IMR-90 (cell line): ENCODE measurements at places on chromosomes 13 and 19. TPM values are rescaled to one million over a fixed set of nuclear protein-coding genes. Genes with fewer than 3 reads are reported as not detected.

DNA sequence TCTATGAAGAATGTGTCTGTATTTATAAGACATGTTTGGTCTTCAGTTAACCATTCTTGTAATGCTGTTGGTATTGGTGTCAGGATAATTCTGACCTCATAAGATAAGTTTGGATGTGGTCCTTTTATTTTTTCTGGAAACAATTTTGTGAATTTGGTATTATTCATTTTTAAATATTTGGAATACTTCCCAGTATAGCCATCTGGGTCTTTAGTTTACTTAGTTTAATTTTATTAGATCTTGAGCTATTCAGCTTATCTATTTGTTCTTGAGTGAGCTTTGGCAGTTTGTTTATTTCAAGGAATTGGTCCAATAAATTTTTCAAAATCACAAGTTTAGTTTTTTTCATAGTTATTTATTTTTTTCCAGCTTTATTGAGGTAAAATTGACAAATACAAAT, 335.4 kb upstream of the PCDH20 start:
- no peak overlapping the region for H3K4me3 ChIP-seq
- no peaks in the 10 kb centered on the region for H3K4me1 ChIP-seq
- no peaks in the 10 kb centered on the region for H3K27me3 ChIP-seq
- no peak overlapping the region for H3K27ac ChIP-seq
- DNase-seq: no peak

GRCh38 chr13:48798180-48798579, 144.5 kb downstream of the CYSLTR2 start:
- no peak for DNase-seq
- H3K4me1 ChIP-seq: peaks cover 4% of the 10 kb centered on the region; the same call in 1 of the 2 replicates
- H3K27me3 ChIP-seq: no peaks in the 10 kb centered on the region

DNA sequence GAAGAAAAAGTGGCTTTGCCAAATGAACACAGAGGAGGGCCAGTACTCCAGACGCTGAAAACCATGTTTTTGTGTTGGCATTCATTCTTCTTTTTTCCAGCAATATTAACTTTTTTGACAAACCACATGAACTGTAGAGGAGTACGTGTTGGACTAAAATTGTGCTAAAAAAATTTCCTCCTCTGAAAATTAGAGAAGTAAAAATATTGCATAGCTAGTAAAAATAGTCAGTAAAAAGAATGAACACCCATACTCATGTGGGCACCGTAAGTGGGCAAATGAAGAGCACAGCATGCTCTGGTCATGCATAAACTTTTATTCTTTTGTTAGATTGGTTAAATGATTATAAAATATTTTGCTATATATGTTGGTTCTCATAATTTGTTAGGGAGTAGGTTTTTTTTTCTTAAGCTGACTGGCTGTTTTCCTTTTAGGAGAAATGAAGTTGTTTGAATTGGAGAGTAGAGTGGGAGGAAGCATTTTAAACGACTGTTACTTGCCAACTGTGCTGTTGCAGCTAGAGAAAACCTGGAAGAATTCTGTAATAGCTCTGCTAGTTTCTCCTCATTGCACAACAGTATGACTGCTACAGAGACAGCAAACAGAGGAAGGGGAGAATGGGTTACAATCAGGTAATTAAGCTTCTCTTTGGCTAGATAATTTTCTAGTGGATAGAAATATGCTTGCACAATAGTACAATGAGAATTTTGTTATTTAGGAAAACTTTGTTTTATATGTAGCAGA, 222.4 kb downstream of the KCTD12 start:
- no peak overlapping the region for H3K27ac ChIP-seq
- H3K36me3 ChIP-seq: no peaks in the 10 kb centered on the region
- no peaks in the 10 kb centered on the region for H3K4me1 ChIP-seq
- peak; percentile 17 for DNase-seq

DNA sequence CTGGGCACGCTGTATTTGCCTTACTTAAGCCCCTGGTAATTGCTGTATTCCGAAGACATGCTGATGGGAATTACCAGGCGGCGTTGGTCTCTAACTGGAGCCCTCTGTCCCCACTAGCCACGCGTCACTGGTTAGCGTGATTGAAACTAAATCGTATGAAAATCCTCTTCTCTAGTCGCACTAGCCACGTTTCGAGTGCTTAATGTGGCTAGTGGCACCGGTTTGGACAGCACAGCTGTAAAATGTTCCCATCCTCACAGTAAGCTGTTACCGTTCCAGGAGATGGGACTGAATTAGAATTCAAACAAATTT, 676 bp downstream of the BRCA2 start:
- H3K27me3 ChIP-seq: no peaks in the 10 kb centered on the region
- peak overlapping the region; percentile 74 for H3K27ac ChIP-seq
- peak overlapping the region; percentile 64 for H3K4me3 ChIP-seq

GRCh38 chr19:11560404-11561051, 1.5 kb upstream of the ELOF1 start:
- peak; percentile 84 for DNase-seq
- H3K4me3 ChIP-seq: no peak overlapping the region
- H3K4me1 ChIP-seq: no peaks in the 10 kb centered on the region
- H3K27ac ChIP-seq: no peak overlapping the region
- no peaks in the 10 kb centered on the region for H3K27me3 ChIP-seq

DNA sequence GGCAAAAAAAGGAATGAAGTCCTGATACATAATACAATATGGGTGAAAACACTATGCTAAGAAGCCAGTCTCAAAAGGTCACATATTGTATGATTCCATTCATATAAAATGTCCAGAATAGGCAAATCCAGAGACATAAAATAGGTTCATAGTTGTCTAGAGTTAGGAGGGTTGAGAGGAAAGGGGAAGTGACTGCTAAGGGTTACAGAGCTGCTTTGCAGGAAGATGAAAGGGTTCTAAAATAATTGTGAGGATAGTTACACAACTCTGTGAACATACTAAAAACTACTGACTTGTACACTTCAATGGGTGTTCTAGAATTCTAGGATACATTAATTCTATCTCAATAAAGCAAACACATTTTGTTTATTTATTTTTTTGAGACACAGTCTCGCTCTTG, 25.7 kb downstream of the CAB39L start:
- no peak overlapping the region for H3K4me3 ChIP-seq
- no peaks in the 10 kb centered on the region for H3K36me3 ChIP-seq
- DNase-seq: no peak
- H3K27ac ChIP-seq: no peak overlapping the region

DNA sequence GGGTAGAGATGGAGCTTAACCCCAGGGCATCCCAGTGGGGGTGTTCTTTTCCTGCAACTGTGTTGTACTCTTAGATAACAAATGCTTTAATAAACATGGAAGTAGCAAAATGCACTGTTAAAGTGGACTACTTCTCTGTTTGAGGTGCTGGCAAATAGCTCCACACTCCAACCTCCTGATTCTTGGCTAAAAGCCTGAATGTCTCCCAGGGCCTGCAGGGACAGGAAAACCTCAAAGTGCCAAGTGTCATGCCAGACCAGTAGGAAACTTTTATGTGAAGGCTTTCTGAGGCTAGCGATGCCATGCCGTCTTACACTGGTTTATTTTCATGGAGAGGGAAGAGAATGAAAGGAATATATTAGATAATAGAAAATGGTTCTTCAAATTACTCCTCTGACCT, 6.8 kb downstream of the FREM2 start:
- H3K27me3 ChIP-seq: no peaks in the 10 kb centered on the region
- no peaks in the 10 kb centered on the region for H3K36me3 ChIP-seq
- DNase-seq: no peak
- no peaks in the 10 kb centered on the region for H3K4me1 ChIP-seq
- H3K4me3 ChIP-seq: no peak overlapping the region

DNA sequence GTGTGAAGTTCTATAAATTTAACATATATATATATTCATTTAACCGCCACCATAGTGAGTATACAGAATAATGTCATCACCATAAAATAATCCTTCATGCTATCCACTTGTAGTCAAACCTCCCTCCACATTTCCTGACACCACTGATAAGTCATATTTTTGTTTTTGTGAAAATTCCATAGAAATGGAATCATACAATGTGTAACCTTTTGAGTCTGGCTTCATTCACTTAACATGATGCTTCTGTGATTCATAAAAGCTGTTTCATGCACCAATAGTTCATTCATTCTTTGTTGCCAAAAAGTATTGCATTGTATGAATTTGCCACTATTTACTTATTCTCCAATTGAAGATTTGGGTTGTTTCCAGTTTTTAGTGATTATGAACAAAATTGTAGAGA, 497.5 kb upstream of the PCDH20 start:
- no peak overlapping the region for H3K27ac ChIP-seq
- no peaks in the 10 kb centered on the region for H3K4me1 ChIP-seq
- no peaks in the 10 kb centered on the region for H3K36me3 ChIP-seq
- no peak overlapping the region for H3K4me3 ChIP-seq
- no peak for DNase-seq
- H3K27me3 ChIP-seq: no peaks in the 10 kb centered on the region

DNA sequence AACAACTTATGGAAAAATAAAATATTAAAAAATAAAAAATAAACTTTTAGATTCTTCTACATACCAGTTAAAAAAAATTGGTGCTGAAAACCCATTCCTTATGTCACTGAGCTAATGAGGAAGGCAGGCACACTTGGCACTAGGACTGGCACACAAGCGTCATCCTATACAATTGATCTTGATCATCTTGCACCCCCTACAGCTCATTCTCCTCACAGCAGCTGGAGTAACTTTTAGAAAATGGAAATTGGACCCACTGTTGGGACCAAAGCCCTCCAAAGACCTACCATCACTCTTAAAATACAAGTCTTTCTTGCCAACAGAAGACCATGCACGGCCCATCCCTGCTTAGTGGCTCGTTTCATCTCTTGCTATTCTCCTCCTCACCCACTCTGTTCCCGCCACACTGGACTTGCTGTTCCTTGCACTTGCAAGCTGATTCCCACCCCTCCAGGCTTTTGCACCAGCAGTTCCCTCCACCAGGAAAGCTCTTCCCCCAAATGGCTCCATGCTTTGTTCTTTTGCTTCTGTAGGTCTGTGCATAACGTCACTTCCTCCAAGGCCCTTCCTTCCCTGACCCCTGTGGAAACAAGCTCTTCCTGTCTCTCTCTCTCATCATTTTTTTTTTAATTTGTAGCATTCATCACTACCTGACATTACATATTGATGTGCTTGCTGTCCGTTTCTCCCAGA, 11.6 kb downstream of the CTU1 start:
- no peak for DNase-seq
- H3K4me1 ChIP-seq: peaks cover 3% of the 10 kb centered on the region; the same call in 1 of the 2 replicates
- no peaks in the 10 kb centered on the region for H3K27me3 ChIP-seq
- no peak overlapping the region for H3K4me3 ChIP-seq

- H3K36me3 ChIP-seq: no peaks in the 10 kb centered on the region
- no peak overlapping the region for H3K27ac ChIP-seq
- no peak for DNase-seq
- no peak overlapping the region for H3K4me3 ChIP-seq
- H3K4me1 ChIP-seq: no peaks in the 10 kb centered on the region
These were observed 1011.0 kb upstream of the MIR17HG start for GRCh38 chr13:90336507-90336906.

GRCh38 chr19:46944918-46945628, 74.6 kb upstream of the NPAS1 start:
- peaks cover 11% of the 10 kb centered on the region for H3K4me1 ChIP-seq
- no peak overlapping the region for H3K27ac ChIP-seq
- DNase-seq: peak; percentile 70
- H3K4me3 ChIP-seq: no peak overlapping the region; the same call in 1 of the 2 replicates

CCNA1 gene
- total RNA-seq: not detected in 2 replicates

TUBA3C gene
- total RNA-seq: not detected in 2 replicates

DNA sequence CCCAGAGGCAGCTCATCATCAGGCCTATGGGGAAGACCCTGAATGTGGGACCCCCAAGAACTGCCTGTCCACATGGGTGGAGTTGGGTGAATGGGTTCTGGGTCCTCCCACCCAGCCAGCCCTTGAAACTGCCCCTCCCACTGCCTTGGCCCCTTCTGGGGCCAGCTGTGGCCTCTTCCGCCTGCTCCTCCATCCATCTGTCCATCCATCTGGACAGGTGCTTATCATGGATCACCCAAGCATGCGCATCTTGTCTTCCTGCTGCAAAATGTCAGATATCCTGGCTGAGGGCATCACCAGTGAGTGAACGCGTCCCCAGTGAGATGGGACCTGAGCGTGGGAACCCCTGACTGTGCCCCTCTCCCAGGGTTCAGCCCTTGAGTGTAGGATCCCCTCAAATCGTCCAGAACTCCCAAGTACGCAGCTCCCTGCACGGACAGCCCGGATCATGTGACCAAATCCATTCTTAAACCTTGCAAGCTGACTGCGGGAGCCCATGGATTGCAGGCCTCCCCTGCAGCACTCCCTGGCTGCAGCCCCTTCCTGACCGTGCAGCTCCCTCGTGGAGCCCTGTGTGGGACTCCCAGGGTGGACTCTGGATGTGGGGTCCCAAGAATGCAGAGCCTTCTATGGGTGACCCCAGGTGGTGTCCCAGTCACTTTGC, 2.0 kb downstream of the STXBP2 start:
- DNase-seq: no peak
- no peaks in the 10 kb centered on the region for H3K4me1 ChIP-seq
- peaks cover 14% of the 10 kb centered on the region; the same call in 1 of the 2 replicates for H3K27me3 ChIP-seq
- H3K36me3 ChIP-seq: no peaks in the 10 kb centered on the region
- H3K4me3 ChIP-seq: no peak overlapping the region

GRCh38 chr19:5282901-5283300, 57.7 kb downstream of the PTPRS start:
- H3K4me3 ChIP-seq: no peak overlapping the region
- peaks cover 36% of the 10 kb centered on the region for H3K36me3 ChIP-seq
- no peaks in the 10 kb centered on the region for H3K27me3 ChIP-seq
- H3K27ac ChIP-seq: no peak overlapping the region
- DNase-seq: no peak
- peaks cover 3% of the 10 kb centered on the region; the same call in 1 of the 2 replicates for H3K4me1 ChIP-seq

ZNF708 gene
- total RNA-seq: 4.7 and 7.2 TPM in 2 replicates

LSR gene
- total RNA-seq: 0.18 and 0.28 TPM in 2 replicates

- H3K4me1 ChIP-seq: peaks cover 30% of the 10 kb centered on the region
- H3K27me3 ChIP-seq: no peaks in the 10 kb centered on the region
- H3K36me3 ChIP-seq: peaks cover 12% of the 10 kb centered on the region
- H3K27ac ChIP-seq: peak overlapping the region; percentile 17; the same call in 1 of the 2 replicates
- no peak for DNase-seq
These were observed 47.5 kb upstream of the RNF113B start for GRCh38 chr13:98224557-98224956.

GNA15 gene
- total RNA-seq: 0.18 and 0.28 TPM in 2 replicates

PSG6 gene
- 0.18 TPM in 1 of 2 replicates, not detected in the other for total RNA-seq

DNA sequence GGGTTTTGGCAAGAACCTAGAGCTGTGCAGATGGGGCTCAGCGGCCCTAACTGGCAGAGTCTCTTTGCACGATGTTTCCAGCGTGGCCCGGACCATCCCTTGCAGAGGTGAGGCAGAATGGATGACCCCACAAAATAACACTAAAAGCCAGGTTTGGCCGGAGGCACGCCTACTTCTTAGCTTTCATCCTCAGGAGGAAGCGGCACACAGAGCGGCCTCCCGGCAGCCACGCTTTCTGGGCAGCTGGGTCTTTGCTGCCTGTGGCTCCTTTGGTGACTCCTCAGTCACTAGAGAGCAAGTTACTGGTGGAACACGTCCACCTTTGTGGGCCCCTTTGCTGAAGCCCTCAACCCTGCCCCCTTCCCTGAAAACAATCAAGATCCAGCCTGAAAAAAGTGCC, 25.2 kb downstream of the TEX29 start:
- no peak overlapping the region for H3K27ac ChIP-seq
- no peaks in the 10 kb centered on the region for H3K36me3 ChIP-seq
- H3K27me3 ChIP-seq: no peaks in the 10 kb centered on the region
- no peak for DNase-seq
- peaks cover 8% of the 10 kb centered on the region for H3K4me1 ChIP-seq
